Natural killer cell treated with Interleukin-12 subunit alpha and Interleukin-12 subunit beta and Interleukin-15 and Interleukin-18, amount 100 ng/mL, for 72 hours (primary cell): ENCODE measurements at places on chromosomes 7 and 10. TPM values are rescaled to one million over a fixed set of nuclear protein-coding genes. Genes with fewer than 3 reads are reported as not detected.

The CHN2 gene
- 2.1 TPM for total RNA-seq

- no peak overlapping the region for H3K4me3 ChIP-seq
- no peak for DNase-seq
- no peak overlapping the region for H3K27ac ChIP-seq
- H3K36me3 ChIP-seq: no peaks in the 10 kb centered on the region
Measured at GRCh38 chr10:28459453-28460144, 73.3 kb upstream of the WAC start.

- no peak overlapping the region for H3K4me3 ChIP-seq
- no peaks in the 10 kb centered on the region for H3K36me3 ChIP-seq
- no peak for DNase-seq
- H3K27me3 ChIP-seq: peaks cover 20% of the 10 kb centered on the region
- no peak overlapping the region for H3K27ac ChIP-seq
Measured at GRCh38 chr7:405489-406211, 114.0 kb downstream of the PDGFA start.

The HABP2 gene
- total RNA-seq: not detected

GRCh38 chr10:75776738-75777504 lies 345.5 kb downstream of the LRMDA start:
- no peak for DNase-seq
- H3K27ac ChIP-seq: no peak overlapping the region
- H3K27me3 ChIP-seq: peaks cover 11% of the 10 kb centered on the region

DNA sequence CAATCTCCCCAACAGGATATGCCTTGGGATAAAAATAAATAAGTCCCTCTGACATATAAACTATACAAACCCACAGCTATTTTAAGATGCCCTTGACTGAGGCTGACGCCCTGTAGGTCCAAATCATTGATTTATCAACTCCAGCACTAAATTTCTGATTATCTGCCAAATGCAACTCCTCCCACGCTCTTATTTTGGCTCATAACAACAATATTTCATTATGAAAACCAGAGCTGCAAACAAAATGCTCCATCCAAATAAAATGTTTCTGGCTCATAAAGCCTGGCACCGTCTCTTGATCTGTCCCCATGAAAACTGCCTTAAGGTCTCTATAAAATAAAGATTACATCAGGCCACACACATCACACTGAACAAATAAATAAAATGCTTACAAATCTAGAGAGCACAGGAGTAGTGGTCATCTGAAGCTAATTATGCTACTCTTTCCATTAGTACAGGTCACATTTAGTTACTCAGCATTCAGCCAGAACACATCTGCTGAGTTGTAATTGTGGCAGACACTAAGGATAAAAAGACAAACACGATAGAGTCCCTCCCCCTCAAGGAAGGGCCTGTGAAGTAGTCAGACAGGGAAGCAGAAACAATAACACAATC lies 28.8 kb downstream of the CACUL1 start:
- peaks cover 26% of the 10 kb centered on the region for H3K4me1 ChIP-seq
- H3K36me3 ChIP-seq: no peaks in the 10 kb centered on the region
- H3K4me3 ChIP-seq: no peak overlapping the region
- no peak overlapping the region for H3K27ac ChIP-seq
- no peaks in the 10 kb centered on the region for H3K27me3 ChIP-seq
- no peak for DNase-seq

The TUBB8 gene
- not detected for total RNA-seq

DNA sequence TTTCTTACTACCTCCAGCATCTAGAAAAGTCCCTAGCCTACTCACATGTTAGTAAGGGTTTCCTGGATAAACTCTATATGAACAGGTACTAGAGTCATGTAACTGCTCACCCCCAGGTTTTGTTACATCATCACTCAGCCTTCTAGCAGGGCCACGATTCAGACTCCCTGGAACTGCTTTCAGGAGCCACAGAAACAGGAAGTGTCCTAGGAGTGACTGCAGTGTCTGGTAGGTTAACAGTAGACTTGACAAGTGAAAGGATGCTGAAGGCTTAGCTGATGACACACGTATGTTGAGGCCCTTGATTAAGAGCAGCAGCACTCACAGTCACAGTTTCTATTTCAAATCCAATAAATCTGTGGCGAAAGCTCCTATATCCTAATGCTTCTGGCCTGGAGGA lies 101.2 kb downstream of the DNMBP start:
- peak overlapping the region; percentile 38 for H3K27ac ChIP-seq
- H3K36me3 ChIP-seq: peaks cover 5% of the 10 kb centered on the region
- no peak for DNase-seq
- H3K4me1 ChIP-seq: peaks cover 8% of the 10 kb centered on the region
- H3K4me3 ChIP-seq: peak overlapping the region; percentile 16

DNA sequence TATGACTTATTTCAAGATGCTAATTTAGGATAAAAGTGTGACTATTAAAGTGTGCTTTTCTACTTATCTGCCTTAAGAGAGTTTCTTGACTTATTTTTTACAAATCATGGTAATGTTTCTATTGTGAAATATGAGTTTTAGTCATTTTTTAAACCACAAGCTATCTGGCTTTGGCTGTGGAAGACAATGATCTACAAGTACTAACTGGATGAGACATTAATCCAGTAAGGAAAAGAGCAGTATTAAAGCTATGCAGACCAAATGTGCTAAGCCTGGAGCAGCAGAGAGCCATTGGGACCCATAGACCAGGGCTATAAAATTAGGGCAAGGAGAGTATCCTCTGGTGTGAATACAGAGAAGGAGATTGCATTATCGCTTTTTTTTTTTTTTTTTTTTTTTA lies 92.4 kb downstream of the SEMA3A start:
- H3K4me1 ChIP-seq: no peaks in the 10 kb centered on the region
- H3K4me3 ChIP-seq: no peak overlapping the region
- no peak overlapping the region for H3K27ac ChIP-seq
- DNase-seq: no peak

DNA sequence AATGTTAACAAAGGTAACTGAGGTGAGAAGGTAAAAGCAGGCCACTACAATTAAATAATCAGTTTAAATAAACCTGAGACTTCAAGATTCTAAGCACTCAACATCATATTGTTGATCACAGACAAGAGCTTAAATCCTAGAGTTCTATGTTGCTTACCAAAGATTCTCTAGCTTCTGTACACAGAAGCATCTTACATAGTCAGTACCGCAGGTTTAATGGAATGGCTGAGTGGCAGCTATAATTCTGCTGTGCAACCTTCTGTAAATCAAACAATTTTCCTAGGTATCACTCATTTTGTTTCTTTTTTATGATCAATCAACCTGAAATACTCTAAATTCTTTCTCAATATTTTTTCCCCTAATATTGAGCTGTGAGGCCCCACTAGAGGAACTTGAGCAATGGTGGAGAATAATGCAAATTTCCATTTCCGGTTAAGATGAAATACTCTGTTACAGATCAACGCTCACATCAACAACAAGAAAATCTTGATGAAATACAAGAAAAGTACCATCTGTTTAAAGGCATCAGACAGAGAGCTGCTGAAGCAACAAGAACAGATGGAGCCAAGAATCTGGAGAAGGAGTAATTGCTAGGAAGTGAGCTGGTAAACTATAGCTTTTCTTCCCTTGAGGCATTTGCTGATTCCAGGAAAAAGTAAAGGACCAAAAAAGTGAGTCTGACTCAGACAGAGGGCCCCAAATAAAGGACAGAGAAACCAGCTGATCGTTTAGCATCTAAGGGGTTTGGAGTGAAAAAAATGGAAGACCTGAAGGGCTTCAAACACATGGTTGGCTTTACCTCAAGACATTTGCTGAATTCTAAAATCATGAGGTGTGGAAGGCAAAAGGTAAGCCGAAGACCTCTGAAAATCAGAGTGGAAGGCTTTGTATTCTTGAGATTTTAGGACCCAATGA lies 22.6 kb downstream of the PNPLA8 start:
- no peak overlapping the region for H3K4me3 ChIP-seq
- peak overlapping the region; percentile 69 for H3K27ac ChIP-seq
- H3K4me1 ChIP-seq: peaks cover 9% of the 10 kb centered on the region
- no peak for DNase-seq
- peaks cover 7% of the 10 kb centered on the region for H3K36me3 ChIP-seq

The SPDYE11 gene
- not detected for total RNA-seq

DNA sequence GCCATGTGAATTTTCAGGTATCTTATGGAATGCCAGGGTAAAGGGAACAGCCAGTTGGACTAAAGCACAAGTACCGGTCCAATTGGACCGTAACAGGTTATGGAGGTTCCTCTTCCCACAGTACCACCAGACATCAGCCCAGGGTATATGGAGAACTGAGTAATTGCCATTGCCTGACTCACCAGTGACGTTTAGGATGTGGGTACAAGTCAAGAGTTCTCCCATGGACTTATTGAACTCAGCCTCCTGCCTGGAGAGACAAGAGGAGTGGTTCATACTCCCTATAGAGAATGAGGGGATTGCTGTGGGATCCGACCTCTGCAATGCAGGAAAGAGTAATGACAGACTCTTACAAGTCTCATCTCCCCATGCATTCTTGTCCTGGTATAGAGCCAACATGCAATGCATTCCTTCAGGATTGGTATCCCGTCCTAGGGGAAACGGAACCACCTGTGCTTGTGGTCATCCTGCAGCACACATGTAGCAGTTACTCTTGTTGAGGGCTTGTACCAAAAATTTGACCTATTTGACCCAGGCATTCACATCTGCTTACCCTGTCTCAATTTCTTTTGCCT lies 30.7 kb upstream of the ELOVL3 start:
- H3K27me3 ChIP-seq: peaks cover 10% of the 10 kb centered on the region
- no peaks in the 10 kb centered on the region for H3K4me1 ChIP-seq
- H3K27ac ChIP-seq: no peak overlapping the region
- H3K36me3 ChIP-seq: no peaks in the 10 kb centered on the region
- no peak overlapping the region for H3K4me3 ChIP-seq

GRCh38 chr7:129911790-129912189 lies 41.0 kb downstream of the UBE2H start:
- no peaks in the 10 kb centered on the region for H3K27me3 ChIP-seq
- H3K27ac ChIP-seq: no peak overlapping the region
- peaks cover 6% of the 10 kb centered on the region for H3K36me3 ChIP-seq
- peaks cover 56% of the 10 kb centered on the region for H3K4me1 ChIP-seq
- no peak for DNase-seq

- DNase-seq: no peak
- no peaks in the 10 kb centered on the region for H3K4me1 ChIP-seq
- H3K27ac ChIP-seq: no peak overlapping the region
- H3K27me3 ChIP-seq: no peaks in the 10 kb centered on the region
Measured at GRCh38 chr7:14931511-14932215, 29.1 kb upstream of the DGKB start.

The LIPM gene
- not detected for total RNA-seq

The TLX1 gene
- not detected for total RNA-seq

DNA sequence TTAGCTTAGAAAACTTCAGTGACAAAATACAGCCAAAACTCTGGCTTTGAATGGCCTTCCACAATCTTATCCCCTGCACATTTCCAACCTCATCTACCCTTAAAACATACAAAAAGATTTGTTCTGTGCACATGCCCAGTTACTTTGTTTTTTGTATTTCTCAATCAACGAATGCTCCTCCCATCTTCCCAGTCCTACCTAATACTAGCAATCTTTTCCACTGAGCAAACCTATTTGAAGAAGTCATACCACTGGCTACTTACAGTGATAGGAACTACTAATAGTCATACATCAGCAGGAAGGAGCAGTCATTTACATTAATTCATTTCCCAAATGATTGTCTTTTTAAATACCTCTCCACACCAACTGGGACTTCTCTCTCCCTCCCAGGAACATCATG lies 2.5 kb downstream of the USP54 start:
- H3K4me1 ChIP-seq: peaks cover 15% of the 10 kb centered on the region
- no peaks in the 10 kb centered on the region for H3K27me3 ChIP-seq
- no peak for DNase-seq
- H3K27ac ChIP-seq: no peak overlapping the region

The CDC14C gene
- not detected for total RNA-seq

The SFRP5 gene
- not detected for total RNA-seq

GRCh38 chr7:152899548-152900109 lies 140.1 kb downstream of the ACTR3B start:
- no peak overlapping the region for H3K4me3 ChIP-seq
- DNase-seq: no peak
- H3K27ac ChIP-seq: no peak overlapping the region
- no peaks in the 10 kb centered on the region for H3K36me3 ChIP-seq
- H3K27me3 ChIP-seq: peaks cover 7% of the 10 kb centered on the region

- H3K27ac ChIP-seq: no peak overlapping the region
- no peak overlapping the region for H3K4me3 ChIP-seq
- no peaks in the 10 kb centered on the region for H3K4me1 ChIP-seq
- H3K36me3 ChIP-seq: no peaks in the 10 kb centered on the region
- no peaks in the 10 kb centered on the region for H3K27me3 ChIP-seq
Measured at GRCh38 chr7:507623-508300, 11.9 kb downstream of the PDGFA start.
